Activated CD8-positive, alpha-beta T cell treated with anti-CD3 and anti-CD28 coated beads for 36 hours (primary cell): ENCODE measurements at places on chromosomes 16 and 17. TPM values are rescaled to one million over a fixed set of nuclear protein-coding genes. Genes with fewer than 3 reads are reported as not detected.

- no peak for DNase-seq
- H3K27ac ChIP-seq = no peak overlapping the region
- H3K4me3 ChIP-seq = no peak overlapping the region
- peaks cover 2% of the 10 kb centered on the region for H3K27me3 ChIP-seq
- no peaks in the 10 kb centered on the region for H3K36me3 ChIP-seq
Measured at GRCh38 chr17:80516171-80516932, 28.3 kb upstream of the RPTOR start.

- DNase-seq = no peak
- H3K27me3 ChIP-seq = no peaks in the 10 kb centered on the region
- peaks cover 14% of the 10 kb centered on the region for H3K4me1 ChIP-seq
- peaks cover 27% of the 10 kb centered on the region for H3K36me3 ChIP-seq
- peak overlapping the region; percentile 42 for H3K27ac ChIP-seq
- H3K4me3 ChIP-seq = no peak overlapping the region
Measured at GRCh38 chr16:75593308-75593707, 27.1 kb downstream of the GABARAPL2 start.

ARL17B gene
- total RNA-seq = 41.4 TPM

TUBG2 gene
- 7.5 TPM for total RNA-seq

RGS11 gene
- not detected for total RNA-seq
